ENCODE measurements at places on chromosomes 12 and 14.
A peak's percentile ranks its signal among the peaks of the same experiment; 100 is the strongest.

- DNase-seq = no peak
Observed at GRCh38 chr12:16163901-16164300, 113.6 kb downstream of the SLC15A5 start.

- no peak for DNase-seq
Observed at GRCh38 chr12:131732-132495, 65.3 kb downstream of the IQSEC3 start.

GRCh38 chr12:68699486-68699885 is 12.7 kb downstream of the NUP107 start:
- DNase-seq = no peak

- DNase-seq = no peak
Observed at GRCh38 chr12:102964872-102965271, 7.4 kb downstream of the ASCL1 start.

DNA sequence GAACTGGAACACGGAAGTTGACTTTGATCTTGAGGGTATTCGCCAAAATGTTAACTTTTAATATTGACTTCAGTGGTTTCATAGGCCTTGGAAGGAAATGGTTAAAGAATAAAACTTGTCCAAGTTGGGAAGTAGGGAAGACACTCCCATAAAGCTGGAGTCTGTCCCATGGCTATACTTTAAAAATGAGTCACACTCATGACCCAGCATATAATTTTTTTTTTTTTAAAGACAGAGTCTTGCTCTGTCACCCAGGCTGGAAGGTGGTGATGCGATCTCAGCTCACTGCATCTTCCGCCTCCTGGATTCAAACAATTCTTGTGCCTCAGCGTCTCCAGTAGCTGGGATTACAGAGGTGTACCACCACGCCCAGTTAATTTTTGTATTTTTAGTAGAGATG is 19.6 kb downstream of the TMPRSS12 start:
- DNase-seq = no peak

DNA sequence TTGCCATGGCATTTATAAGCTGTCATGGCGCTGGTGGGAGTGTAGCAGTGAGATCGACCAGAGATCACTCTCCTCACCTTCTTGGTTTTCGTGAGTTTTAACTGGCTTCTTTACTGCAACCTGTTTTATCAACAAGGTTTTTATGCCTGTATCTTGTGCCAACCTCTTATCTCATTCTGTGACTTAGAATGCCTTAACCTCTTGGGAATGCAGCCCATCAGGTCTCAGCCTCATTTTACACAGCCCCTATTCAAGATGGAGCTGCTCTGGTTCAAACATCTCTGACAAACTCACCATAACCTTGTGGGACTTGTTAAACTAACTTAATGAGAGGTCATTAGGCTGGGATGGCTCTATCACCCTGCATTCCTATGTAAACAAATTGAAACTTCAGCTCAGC is 151.3 kb downstream of the CAND1 start:
- DNase-seq = no peak

DNA sequence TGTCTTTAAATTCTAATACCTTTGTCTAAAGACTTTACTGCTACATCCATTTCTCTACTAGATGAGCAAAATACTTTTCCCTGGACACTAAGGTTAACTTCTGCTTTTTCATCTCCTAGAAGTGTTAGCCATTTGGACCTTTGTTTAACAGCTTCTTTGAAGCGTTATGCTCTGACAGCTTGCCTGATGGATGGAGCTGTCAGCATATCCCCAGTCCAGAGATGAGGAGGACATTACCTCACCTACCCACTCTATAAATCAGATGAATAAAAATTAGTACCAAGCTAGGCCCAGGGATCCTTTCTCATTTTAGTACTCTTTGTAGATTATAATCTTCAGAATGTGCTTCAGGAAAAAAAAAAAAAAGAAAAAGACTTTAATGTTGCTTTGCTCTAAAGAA is 222.7 kb downstream of the PELI2 start:
- DNase-seq = no peak

- DNase-seq = no peak
Observed at GRCh38 chr14:64806202-64806861, 73.4 kb downstream of the SPTB start.

DNA sequence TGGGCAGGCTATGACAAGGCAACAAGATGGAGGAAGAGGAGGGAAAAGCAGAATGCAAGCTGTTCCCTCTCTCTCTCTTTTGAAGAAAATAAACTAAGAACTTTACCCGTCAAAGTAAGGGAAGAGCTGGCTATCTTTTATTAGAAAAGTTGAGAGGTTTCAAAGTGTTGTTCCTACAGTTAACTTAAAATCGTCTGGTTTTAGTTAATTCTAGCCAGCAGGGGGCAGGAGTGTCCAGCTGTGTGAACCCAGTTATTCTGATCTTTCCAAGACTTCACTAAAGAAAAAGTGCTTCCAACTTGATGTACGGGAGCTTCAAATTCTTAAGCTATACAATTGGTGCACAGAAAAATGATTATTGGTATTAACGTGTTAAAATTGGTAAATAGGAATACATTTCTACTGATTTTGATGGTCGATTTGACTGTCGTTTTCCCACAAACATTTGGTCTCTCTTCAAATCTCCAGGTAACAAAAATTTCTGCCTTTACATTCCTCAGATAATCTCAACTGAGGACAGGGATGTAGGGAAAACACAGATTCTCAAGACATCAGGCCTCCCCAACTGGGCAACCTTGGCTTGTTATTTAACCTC is 28.4 kb upstream of the MON2 start:
- DNase-seq = peak; percentile 2

DNA sequence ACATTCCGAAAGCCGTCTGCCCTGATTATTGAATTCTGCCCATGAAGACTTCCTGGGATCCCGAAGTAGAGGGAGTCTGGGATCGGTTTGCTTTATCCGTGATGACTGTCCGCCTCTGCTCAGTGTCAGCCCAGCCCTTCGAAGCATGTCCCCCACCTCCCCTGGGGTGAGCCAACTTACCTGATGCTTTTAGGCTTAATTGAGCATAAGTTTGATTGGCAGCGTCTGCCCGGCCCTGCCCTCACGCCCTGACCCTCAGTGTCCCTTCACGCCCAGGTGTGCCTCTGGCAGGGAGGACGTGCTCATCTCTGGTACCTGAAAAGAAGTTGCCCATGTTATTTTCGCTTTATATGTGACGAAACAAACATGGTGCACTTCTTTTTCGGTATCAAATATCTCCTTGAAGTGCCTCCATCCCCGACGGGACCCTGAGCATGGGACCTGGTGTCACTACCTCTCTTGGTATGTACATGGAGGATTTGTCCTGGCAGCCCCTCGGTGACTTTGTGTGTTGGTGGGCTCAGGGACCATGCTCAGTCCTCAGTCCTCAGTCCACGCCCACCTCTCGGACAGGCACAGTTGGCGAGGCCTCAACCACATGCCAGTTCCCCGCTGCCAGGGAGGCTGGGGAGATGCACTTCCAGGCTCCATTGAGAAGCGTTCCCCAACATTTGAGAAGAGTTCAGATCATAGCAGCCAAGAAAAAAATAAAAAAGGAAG is 130.1 kb upstream of the RTL1 start:
- DNase-seq = no peak

DNA sequence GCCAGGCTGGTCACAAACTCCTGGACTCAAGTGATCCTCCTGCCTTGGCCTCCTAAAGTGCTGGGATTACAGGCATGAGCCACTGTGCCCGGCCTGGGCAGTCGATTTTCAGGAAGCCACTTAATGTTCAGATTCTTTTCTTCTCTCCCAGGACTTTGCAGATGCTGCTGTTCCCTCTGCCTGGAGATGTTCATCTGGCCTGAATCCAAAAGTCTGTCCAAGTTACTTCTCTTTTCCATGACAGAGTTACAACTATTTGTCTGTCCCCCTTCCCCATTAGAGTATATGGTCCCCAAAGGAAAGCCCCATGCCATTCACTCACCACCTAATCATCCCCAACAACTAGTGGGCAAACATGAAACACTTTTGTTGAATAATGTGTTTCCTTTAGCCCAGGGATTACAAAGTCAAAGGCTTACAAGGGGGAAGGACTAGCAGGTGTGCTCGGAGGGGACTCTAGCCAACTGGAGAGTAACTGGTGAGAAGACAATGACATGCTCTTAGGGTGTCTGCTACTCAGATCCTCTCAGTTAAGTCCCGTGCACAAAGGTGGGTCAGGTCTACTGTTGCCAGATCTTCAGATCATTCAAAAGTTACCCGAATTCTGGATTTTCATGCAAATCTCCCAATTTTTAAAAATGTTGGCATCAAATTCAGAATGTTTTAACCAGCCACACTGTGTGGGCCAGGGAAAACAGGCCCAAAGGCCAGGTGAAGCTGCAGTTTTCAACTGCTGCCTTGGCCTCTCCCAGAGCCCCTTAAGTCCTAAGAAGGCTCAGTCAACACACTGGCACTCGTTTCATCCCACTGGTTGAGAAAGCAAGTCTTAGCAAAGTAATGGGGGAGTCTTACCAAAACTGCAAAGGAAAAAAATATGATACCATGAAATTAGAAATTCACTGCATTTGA is 29.6 kb downstream of the NUDT4 start:
- DNase-seq = no peak

GRCh38 chr12:29066011-29066588 is 83.0 kb upstream of the FAR2 start:
- DNase-seq = peak; percentile 72

- no peak for DNase-seq
Observed at GRCh38 chr12:131738196-131738595, 27.3 kb downstream of the SFSWAP start.

GRCh38 chr14:94163796-94164195 is 10.3 kb upstream of the PPP4R4 start:
- no peak for DNase-seq

GRCh38 chr12:89230376-89231315 is 121.7 kb downstream of the DUSP6 start:
- no peak for DNase-seq

- no peak for DNase-seq
Observed at GRCh38 chr14:99233222-99234035, 38.6 kb downstream of the BCL11B start.

DNA sequence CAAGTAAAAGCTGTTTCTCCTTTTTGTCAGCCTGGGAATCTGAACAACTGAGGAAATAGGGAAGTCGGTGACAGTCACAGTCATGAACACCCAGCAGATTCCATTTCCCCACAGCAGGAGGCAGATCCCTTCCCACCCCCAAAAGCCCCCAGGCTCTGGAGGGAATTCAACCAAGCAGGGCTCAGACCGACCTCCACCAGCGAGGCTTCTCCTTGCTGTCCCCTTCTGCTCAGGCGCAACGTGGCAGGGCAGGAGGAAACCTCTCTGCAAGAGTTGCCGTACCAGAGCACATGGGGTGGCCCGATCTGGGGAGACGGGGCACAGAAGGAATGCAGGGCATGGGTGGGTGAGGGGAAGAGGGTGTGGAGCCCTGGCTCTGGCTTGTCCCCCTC is 319 bp downstream of the GALNT6 start:
- no peak for DNase-seq

GRCh38 chr14:76968621-76969063 is 59.9 kb downstream of the IRF2BPL start:
- DNase-seq = no peak

GRCh38 chr14:38762426-38762825 is 340.6 kb downstream of the SEC23A start:
- no peak for DNase-seq

DNA sequence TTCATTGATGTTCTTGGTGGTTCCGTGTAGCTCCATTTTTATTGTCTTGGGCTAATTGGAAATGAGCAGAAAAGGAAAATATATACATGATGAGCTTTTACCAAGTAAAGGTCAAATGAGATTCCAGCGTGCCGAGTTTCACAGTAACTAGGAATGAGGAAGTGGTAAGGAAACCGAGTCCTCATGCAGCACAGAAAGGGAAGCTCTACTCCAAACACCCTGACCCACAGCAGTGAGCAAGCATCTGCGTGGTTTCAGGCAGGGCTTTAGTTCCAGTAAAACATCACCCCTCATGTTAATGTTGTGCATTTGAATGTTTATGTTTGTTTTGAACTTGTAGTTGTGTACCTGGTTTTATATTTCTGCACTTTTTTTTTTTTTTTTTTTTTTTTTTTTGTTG is 208.0 kb downstream of the SLC41A2 start:
- no peak for DNase-seq

DNA sequence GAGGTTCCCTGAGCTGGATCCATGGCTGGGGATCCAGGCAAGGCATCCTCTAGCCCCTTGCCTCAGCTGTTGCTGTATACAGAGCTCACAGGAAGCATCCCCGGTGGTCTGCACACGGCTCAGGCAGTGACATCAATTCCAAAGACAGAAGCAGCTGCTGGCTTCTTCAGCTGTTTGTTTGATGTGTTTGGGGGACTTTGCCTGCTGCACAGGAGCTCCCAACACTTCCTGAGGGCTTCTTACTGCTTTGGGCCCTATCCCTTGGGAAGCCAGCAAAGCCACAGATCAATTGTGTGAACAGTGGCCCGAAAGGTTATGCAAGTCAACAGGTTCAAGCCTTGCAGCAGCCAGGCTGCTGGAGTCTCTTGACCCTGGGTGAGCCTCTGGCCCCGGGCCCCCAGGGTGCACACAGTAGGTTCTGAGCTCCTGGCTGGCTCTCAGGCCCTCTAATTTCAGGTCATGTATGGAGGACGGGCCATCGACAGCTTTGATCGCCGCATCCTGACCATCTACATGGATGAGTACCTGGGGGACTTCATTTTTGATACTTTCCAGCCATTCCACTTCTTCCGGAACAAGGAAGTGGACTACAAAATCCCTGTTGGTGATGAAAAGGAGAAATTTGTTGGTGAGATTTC is 42.6 kb downstream of the CCDC92 start:
- DNase-seq = no peak

DNA sequence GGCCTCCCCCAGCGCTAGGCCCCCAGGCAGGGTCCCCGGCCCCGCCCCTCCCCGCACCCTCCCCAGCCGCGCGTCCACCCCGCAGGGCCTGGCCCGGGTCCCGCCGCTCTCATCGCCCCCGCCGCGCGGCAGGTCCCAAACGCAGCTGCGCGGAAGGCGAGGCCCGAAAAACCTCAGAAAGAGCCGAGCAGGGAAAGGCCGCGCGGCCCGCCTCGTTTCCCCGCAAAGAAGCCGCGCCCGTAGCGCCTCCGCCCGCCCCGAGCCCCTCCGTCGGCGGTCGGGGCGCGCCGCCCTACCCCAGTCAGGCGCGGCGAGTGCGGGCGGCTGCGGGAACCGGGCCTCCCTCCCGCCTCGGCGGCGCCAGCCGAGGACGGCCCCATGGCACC is 324 bp downstream of the POLE start:
- DNase-seq = no peak

DNA sequence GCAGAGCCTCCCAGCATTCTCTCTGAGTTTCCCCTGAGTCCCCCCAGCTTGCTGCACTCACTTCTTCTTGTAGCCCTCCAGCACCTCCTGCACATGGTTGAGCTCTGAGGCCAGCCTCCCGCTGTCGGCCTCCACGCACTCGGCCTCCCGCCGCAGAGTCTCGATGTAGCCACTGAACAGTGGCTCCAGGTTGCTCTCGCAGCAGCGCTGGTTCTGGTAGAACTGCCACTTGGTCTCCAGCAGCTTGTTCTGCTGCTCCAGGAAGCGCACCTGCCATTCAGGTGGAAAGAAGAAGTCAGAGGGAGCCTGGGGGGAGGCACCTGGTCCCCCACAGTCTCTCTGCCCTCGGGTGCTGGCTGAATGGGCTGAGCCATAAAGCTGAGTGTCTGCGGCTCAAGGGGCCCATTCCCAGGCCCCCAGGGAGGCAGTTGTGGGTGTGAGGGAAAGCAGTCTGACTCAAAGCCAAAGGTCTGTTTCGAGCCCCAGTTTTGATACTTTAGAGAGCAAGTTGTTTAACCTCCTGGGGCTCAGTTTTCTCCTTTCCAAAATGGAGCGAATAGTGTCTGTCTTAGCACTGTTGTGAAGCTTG is 2.3 kb downstream of the KRT85 start:
- no peak for DNase-seq

- no peak for DNase-seq
Observed at GRCh38 chr14:101183376-101184103, 280.0 kb upstream of the RTL1 start.

Data from caudate nucleus (tissue), 63 donors.